ENCODE measurements at places on chromosomes 7 and 10. TPM values are rescaled to one million over a fixed set of nuclear protein-coding genes. Genes with fewer than 3 reads are reported as not detected.

IQCE gene
- total RNA-seq = 6.4 TPM

TLX1 gene
- total RNA-seq = not detected

TEX47 gene
- not detected for total RNA-seq

RARRES2 gene
- total RNA-seq = not detected

GALNT11 gene
- 17.9 TPM for total RNA-seq

CPEB3 gene
- total RNA-seq = 2.2 TPM

ANLN gene
- total RNA-seq = 4.5 TPM

ADAM8 gene
- 19.5 TPM for total RNA-seq

ASIC3 gene
- 13.7 TPM for total RNA-seq

PRKG1 gene
- 0.19 TPM for total RNA-seq

AKR1C8 gene
- 0.69 TPM for total RNA-seq

TIMM23B gene
- 21.8 TPM for total RNA-seq

FEZF1 gene
- not detected for total RNA-seq

CPN1 gene
- total RNA-seq = not detected

MKI67 gene
- total RNA-seq = 212 TPM

OR9A2 gene
- total RNA-seq = not detected
